ENCODE measurements at places on chromosomes 2 and 18.
A peak's percentile ranks its signal among the peaks of the same experiment; 100 is the strongest.

GRCh38 chr18:58370612-58371011, 258.3 kb downstream of the ALPK2 start:
- DNase-seq, result no peak

DNA sequence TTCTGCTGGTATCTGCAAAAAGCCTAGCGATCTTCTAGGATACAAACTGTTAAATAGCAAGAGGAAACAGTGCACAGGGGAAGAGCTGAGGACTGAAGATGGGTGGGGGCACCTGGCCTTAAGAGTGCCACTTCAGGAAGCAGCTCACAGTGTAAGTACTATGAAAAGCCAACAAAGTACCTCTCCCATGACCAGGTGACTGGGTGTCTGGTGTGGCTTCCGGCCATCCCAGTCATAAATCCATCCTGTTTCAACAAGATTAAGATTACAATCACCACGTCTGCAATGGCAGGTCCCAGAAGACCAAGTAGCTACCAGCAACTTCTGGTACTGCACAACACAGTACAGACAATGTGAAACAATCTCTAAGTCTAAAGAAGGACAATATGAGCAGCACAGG, 15.9 kb downstream of the ERFE start:
- peak; percentile 96 for DNase-seq

DNA sequence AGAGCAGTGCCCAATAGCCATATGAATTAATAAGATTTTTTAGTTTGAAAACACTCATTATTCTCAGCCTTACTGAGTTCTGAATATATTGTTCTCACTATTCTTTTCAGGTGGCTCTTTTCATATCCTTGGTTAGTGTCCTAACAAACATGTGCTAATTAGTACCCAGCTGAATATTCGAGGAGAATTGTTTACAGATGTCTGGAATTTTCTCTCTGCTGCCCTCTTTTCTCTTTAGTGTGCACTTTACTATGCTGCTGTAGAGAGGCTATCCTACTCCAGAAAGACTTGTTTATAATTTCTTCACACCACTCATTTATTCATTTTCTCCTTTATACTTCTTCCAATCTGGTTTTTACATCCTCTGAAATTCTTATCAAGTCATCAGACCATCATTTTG, 405.3 kb downstream of the SPAG16 start:
- DNase-seq, result no peak

DNA sequence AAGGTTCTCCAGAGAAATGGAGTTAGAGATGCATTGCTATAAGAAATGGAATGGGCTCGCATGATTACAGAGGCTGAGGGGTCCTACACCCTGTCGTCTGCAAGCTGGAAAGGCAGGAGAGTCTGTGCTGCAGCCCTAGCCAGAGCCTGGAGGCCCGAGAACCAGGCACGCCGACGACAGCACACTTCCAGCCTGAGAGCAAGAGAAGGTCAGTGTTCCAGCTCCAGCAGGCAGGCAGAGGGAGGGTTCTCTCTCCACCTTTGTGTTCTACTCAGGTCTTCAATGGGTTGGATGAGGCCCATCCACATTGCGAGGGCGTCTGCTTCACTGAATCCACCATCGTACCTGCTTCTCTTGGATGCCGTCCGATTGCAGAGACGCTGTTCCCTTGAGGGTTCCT, 177.6 kb upstream of the HDAC4 start:
- no peak for DNase-seq

DNA sequence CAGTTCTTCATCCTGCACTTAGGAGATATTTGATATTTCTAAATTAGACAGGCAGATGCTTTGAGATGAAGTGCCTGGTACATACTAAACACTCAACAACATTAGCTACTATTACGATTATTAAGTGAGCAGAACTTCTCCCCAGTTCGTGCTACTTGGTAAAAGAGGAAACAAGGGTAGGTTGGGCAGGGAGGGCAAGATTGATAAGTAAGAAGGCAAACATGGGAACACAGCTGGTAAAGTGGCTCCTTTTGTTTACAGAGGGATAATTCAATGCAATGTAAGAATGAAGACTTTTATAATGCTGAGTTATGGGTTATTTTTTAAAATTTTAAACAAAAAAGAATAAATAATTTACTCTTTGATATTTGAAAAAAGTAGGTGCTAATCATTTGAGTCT, 15.9 kb upstream of the WIPF1 start:
- peak; percentile 59 for DNase-seq

DNA sequence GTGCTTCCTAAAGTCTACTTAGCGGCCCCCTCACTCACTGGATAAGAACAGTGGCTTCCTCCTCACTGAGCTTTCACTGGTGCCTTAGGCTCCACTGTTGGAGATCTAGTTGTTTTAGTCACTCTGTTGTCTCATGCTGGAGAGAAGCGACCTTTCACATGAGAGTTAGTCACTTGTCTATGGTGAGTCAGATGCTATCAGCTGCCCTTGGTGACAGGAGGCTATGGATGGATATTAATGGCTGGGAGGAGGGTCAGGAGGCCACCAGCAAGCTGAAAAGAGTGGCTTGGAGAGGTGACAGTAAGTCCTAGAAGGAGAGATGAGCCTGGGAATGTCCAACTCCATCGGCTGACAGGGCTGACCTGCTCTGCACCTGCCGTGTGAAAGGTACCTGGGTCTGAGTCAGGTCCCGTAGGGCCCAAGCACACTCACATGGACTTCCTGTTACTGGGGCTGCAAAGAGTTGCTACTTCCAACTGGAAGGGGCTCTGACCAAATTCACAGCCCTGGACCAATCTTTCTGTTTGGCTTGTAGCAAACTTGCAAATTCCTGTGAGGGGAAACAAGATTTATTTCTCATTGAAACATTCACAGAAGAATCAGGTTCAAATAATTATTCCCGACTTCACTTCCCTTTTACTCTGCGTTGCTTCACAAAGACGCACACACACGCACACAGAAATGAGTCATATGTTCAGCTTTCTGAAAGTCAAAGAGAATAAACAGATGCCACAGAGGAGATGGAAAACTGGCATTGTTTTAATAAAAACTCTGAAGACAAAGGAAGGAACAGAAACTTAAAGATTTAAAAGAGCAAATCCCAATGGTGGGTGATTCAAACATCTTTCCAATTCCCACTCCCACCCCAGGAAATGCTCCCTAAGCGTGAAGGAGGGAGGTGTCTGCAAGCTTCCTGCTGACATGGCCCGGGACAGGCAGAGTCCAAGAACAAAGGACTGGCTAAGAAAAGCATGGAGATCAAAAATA, 203.5 kb upstream of the TWIST2 start:
- DNase-seq, result peak; percentile 60

DNA sequence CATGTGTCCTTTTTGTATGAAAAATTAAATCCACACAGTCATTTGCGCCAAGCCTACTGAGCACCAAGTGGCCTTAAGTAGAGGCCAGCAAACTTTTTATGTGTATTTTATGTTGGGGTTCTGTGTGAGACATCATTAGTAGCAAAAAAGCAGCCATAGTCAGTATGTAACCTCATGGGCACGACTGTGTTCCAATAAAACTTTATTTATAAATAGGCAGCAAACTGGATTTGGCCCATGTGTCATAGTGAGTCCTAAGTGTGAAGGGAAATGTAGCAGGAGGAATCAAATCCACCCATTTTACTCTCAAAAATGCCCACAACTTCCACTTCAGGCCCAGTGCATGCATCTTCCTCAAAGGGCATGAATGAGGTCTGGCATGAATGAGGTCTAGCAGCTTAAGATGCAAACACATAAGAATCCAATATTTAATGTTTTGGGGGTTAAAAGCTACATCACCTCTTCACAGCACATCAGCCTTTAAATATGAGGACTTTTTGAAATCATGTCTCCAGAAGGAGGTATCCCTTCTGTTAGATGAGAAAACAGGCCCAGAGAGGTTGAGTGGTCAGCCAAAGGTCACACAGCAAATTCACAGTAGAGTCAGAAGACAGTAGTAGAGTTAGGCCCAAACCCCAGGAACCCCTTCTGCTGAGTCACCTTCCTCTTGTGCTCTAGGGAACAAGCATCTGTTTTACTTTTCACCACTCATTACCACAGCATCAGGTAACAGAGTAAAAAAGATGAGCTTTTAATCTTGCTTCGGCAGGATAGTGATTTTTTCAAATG, 45.6 kb downstream of the MREG start:
- DNase-seq, result no peak

GRCh38 chr2:48927355-48927754, 171.8 kb upstream of the LHCGR start:
- peak; percentile 57 for DNase-seq

DNA sequence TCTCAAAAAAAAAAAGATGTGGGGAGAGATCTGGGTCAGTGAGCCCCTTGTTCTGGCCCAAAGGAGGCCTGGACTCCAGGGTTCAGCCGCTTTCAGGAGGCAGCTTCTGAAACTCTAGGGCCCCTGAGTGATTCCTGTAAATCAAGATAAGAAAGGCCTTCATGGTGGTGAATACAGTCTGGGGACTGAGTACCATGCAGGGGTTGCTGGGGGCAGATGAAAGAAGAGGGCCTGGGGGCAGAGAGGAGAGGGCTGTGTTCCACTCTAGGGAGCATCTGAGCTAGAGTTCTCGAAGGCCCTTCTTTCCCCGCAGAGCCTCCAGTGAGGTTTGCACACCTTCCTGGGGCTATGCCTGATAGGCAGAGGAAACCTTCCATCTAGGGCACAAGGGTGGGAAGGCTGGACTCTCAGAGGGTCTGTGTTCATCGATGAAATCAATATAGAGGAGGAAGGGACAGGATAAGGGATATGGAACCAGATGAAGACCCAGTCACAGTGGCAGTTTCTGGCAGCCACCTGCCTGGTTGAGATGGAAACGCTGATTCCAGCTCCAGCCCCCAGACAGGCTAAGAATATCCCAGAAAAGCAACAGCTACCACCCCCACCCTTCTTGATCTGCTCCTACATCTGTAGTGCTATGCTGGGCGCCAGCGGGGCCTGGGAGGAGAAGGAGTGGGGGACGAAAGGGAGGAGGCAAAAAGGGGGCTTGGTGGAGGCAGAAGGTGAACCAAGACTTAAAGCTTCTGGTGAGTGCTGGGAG, 4.7 kb upstream of the CDK5R2 start:
- DNase-seq, result no peak

DNA sequence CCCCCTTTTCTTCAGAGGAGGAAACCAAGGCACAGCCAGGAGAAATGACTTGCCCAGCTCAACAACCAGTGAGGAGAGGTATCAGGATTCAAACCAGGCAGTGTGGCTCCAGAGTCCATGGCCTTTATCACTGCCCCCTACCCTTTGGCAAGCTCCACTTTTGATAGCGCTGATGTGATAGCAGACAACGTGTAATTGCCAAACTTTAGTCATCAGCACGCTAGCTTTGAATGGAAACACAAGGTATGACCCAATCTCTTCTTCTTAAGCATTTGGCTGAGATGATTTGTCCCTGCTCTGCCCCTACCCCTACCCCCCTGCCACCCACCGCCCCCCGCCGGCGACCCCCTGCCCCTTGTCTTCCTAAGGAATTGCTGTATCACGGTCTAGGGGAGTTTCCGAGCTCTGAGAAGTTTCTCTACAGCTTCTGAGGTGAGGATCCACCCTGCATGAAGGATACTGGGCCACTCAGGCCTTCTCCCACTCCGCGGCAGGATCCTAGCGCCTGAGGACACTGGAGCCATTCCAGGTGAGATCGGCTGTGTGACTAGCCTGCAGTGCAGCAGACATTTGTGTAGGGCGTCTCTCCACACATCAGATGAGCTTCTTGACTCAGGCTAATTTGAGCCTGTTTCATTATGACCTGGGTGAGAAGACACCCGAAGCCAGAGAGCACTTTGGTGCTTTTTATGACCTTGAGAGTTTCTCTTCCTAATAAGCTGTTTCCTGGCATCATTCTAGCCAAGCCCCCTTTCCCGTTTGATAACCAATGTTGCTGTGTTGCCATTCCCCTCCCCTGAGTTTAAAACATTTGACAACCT, 75.1 kb upstream of the MAP4K4 start:
- no peak for DNase-seq

DNA sequence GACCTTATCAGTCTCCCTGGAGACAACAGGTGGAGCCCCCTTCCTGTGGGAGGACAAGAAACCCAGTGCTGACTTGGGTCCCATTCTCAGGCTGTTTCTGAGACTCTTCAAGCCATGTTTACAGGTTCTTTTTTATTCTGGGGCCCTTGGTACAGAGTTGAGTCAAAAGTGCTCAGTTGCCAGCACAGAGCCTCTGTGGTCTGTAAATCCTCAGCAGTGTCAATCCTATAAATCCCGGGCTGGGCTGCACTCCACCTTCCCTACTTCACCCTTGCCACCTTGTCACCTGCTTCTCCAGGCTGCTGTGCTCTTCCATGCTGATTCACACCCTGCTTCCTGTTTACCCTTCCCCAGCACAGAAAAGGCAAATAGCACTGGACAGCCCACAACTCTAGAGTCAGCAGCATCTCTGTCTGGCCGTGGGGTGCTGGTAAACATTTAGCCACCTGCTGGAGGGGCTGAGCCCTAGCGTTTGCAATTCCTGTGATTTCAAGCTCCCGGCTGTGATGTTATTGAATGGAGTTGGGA, 74.7 kb downstream of the TNFRSF11A start:
- peak; percentile 100 for DNase-seq

DNA sequence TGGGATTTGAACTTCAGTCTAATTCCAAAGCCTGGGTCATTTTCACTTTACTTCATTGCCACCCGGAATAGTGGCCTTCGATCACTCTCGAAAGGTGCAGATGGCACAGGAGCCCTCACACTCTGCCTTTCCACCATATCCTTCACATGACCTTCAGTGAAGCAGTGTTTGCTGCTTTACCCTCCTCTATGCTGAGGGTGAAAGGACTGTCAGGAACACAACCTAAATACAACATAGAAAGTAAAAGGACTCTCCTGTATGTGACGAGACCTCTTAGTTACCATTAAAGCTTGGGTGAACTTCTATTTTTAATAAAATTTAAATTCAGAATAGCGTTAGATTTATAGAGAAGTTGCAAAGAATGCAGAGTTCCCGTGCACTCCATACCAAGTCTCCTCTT, 148.5 kb downstream of the TANC1 start:
- DNase-seq, result no peak

DNA sequence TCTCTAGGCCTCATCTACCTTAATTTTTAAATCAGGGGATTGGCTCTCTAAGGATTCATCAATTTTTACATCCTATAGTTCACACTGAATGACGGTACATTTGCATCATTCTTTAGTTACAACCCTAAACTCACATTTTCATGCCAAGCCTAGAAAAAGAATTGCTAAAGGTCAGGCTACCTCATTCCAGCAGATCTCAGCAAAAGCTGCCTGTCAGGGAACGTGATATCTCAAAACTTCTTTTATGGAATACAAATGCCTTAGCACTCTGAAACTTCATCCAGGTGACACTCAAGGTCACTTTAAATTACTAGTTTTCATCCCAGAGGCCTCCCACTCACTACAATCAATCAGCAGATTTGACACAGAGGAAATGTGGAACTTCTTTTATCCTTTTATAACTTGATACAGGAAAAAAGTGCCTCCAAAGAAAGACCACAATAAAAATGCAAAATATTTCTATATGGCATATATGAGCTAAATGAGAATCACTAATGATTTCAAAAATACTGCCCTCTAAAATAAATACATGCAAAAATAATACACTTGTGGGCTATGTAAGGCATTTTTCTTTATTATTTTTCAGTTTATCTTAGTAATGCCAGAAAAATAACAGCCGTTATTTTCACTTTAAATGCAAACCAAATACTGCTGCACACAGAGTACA, 91.5 kb downstream of the ARHGEF33 start:
- DNase-seq, result no peak
